ENCODE measurements at places on chromosomes 4 and X.

DNA sequence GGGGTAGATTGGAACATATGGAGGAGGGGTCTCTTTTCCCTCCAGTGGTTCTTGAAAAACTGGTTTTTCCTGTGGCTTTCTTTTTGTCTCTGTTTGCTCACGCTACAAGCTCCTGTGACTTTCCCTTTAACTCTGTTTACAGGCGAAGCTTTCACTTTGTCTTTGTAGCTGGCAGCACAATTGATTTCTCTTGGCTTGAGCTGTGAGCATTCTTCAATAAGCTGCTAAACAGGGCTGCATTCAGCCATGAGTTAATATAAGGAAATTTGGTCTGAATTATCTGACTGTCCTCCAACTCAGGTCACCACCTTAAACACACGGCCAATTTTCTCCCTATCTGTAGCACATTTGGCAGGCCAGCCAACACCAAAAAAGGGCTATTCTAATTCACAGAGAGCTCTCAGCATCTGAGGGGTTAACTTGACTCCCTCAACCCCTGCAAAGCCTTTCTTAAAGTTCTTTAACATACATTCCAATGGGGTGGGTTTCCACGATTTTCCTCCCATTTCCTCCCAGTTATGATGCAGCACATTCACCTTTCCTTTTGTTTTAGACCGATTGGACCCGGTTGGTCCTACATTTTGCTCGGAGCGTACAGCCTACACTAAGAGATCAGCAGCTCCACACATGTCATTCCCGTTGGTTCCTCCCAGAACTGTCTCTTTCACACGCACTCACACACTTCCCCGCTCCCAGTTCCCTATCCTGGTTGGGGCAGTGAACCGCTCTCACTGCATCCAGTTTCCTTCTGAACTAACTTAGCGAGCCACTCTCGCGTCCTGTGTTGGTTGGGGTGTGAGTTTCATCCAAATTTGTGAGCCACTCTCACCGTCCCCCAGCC, 45.4 kb downstream of the UGT2A3 start:
- no peak for DNase-seq

DNA sequence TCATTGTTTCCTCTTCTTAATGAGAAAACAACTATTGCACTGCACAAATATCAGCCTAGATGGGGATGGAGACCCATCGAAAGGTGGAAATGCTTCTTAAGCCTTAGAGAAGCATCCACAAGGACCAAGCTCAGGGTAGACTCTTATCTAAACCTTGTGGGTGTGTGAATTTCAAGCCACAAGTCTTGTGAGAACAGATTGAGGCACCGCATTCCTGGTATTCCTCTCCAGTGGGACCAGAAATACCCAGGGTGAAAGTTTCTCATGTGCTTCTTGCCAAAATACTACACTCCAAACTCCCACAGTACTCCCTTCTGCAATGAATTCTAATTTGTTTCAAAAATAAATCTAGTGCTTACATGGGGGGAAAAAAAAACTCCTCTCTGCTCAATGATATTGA, 375.6 kb downstream of the PDGFC start:
- no peak for DNase-seq

GRCh38 chrX:76148041-76148665, 24.7 kb upstream of the PBDC1 start:
- DNase-seq = no peak

GRCh38 chr4:145230726-145231125, 50.3 kb upstream of the OTUD4 start:
- DNase-seq = no peak

- no peak for DNase-seq
Observed at GRCh38 chrX:136616987-136617685, 30.8 kb upstream of the CD40LG start.

- DNase-seq = no peak
Observed at GRCh38 chr4:54717694-54718093, 59.9 kb downstream of the KIT start.

GRCh38 chrX:96140796-96141195, 543.8 kb upstream of the DIAPH2 start:
- DNase-seq = no peak

DNA sequence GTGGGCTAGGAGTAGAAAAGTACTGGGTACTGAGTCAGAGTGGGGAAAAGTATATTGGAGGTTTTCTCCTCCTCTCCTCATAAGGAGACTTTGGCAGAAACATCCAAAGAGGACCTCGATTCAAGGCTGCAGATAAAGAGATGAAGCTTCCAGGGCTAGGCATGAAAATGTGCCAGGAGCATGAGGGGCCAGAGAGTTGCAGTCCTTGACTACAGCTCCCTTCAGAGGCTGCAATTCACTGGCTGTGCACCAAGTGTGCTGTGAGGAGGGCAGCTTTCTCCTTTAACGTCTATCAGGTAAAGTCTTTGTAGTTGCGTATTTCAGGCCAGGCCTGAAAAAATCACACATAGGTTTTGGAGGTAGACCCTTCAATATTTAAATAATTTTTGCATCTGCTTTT, 174.9 kb upstream of the VEGFC start:
- DNase-seq = no peak

DNA sequence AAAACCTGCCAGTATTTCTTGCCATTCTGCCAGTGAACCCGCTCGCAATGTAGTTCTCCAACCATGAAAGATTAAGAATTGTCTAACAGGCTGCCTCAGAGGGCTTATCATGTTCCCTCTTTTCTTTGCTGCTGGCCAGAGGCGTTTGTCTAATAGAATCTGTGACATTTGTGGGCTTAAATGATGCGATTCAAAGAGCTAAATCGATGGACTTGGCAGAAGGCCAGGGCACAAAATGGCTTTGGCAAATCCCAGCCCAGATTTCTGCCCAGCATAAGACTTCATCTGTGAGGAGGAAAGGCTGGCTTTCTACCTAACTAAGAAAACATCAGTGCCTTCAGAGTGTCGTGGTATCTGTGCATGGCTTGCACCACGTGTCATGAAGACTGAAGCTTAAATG, 79.9 kb downstream of the TRPC5OS start:
- DNase-seq = no peak

GRCh38 chrX:110795645-110796406, at the start of gene CHRDL1:
CHRDL1 (minus strand) TSS chrX:110795817; CDS start chrX:110792181, 3,636 bp downstream.
- DNase-seq = no peak
